ENCODE measurements at places on chromosomes 2 and 18.

- no peak for DNase-seq
These were observed 5.8 kb upstream of the SLC20A1 start for GRCh38 chr2:112639936-112640335.

DNA sequence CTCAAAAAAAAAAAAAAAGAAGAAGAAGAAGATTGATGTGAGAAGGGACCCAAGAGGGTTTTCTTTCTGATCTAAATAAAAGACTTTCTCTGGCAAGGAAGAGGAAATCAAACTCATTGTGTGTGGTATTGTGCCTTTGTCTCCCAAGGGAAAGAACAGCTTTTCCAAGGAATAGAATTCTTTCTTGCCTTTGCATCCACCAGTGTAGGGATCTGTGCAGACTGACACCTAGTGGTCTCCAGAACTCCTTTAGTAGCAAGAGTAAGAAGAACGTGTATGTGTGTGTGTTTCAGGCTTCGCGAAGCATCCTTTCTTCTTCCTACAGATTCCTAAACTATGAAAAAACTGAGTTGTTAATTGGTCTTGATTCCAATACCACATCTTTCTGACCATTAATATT, 33.5 kb upstream of the CRIM1 start:
- no peak for DNase-seq

GRCh38 chr2:183024339-183025095, 13.7 kb downstream of the NCKAP1 start:
- DNase-seq, result no peak

DNA sequence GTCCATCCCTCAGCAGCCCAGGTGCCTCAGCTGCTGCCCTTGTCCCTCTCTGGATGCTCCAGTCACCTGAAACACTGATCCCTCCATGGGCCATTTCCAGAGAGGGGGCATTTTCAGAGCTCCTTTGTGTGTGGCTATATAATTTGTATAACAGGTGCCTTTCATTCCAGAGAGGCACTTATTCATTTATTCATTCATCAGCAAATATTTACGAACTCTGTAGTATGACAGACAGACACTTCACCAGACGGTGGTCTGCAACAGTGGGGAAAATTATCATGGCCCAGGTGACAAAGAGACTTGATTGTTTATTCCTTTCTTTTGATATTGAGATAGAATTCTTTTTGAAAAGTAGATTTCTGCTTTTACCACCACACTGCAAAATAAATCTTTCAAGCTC, 361.7 kb downstream of the TMEM182 start:
- no peak for DNase-seq

- DNase-seq, result no peak
These were observed 31.5 kb downstream of the FAP start for GRCh38 chr2:162211732-162212131.

- DNase-seq, result no peak
These were observed 73.3 kb downstream of the SH3BP4 start for GRCh38 chr2:235024931-235025773.

DNA sequence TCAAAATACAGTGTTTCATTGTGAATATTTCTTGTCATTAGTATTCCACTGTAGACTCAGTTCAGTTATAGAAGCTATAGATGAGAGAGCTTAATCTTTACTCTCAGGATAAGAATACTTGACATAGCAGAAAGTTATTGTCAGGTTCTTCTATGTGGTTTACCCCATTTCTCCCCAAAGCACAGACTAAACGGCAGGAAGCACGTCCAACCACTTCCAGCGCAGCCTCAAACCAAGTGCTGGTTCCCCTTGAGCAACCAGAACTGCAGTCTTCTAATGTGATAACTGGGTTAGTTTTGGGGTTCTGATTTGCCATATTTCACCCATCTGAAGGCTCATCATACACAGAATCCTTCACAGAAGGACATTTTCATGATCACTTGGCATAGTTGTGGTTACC, 324.7 kb downstream of the SLC8A1 start:
- no peak for DNase-seq

- DNase-seq, result no peak
These were observed 4.3 kb downstream of the KDM3A start for GRCh38 chr2:86445436-86445835.
